ENCODE measurements at places on chromosomes 7 and 10.
A peak's percentile ranks its signal among the peaks of the same experiment; 100 is the strongest.

GRCh38 chr7:94557215-94557614 is 47.6 kb downstream of the CASD1 start:
- no peak for DNase-seq

DNA sequence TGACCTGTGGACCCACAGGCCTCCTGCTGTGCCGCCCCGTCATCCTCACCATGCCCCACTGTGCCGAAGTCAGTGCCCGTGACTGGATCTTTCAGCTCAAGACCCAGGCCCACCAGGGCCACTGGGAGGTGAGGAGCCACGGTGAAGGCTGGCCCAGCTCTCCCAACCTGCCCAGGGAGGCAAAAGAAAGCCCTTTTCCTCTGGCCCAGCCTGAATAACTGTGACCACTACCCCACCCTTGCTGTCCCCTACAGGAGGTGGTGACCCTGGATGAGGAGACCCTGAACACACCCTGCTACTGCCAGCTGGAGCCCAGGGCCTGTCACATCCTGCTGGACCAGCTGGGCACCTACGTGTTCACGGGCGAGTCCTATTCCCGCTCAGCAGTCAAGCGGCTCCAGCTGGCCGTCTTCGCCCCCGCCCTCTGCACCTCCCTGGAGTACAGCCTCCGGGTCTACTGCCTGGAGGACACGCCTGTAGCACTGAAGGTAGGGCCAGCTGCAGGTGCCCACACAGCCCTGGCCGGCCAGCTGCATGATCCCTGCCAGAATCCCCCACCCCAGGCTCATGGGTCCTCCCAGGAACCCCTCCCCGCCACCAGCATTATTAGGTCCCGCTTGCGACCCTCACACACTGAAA is 25.5 kb upstream of the SLC29A3 start:
- no peak for DNase-seq

GRCh38 chr7:31986878-31987518 is 83.2 kb downstream of the PDE1C start:
- DNase-seq, result no peak

DNA sequence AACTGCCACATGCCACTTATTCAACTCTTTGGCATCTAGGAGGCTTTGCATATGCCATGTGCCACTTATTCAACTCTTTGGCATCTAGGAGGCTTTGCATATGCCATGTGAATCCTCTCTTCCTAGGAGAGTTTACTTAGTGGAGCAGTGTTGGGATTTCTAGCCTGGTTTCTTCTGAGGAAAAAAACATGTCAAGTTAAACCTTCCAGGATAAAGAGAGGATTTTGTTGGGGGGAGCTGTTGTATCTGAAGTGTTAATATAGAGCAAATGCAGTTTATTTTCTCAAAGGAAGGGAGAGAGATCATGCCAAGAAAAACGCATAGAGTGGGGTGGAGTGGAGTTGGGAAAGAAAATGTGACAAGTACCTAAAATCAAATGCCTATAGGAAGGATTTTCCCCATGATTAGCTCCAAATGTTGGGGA is 91.5 kb downstream of the MCU start:
- no peak for DNase-seq

DNA sequence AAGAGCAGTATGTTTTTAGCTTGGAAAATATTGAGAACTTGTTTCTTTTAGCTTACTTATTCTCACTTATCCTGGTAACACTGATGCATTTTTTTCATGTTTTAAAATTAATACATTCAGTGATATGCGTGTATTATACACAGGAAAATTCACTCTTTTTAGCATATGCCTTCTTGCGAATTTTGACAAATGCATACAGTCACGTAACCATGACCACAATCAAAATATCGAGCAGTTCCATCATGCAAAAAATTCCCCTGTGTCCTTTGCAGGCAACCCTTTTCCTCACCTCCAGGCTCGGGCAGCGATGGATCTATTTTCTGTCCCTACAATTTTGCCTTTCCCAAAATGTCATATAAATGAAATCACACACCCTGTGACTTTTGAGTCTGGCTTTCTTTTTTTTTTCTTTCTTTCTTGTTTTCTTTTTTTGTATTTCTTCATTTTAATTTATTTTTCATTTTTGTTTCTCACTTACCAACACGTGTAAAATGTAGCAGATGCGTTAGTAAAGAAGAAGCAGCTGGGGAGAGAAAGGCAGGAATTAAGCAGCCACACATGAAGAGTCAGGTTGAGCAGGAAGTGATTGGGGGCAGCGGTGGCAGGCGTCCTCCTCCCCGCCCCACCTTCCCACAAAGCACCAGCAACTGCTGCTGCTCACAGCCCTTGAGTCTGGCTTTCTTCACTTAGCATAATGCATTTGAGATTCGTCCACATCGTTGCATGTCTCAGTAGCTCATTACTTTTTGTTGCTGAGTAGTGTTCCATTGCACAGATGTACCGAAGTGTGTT is 29.9 kb downstream of the ADRB1 start:
- DNase-seq, result peak; percentile 10

DNA sequence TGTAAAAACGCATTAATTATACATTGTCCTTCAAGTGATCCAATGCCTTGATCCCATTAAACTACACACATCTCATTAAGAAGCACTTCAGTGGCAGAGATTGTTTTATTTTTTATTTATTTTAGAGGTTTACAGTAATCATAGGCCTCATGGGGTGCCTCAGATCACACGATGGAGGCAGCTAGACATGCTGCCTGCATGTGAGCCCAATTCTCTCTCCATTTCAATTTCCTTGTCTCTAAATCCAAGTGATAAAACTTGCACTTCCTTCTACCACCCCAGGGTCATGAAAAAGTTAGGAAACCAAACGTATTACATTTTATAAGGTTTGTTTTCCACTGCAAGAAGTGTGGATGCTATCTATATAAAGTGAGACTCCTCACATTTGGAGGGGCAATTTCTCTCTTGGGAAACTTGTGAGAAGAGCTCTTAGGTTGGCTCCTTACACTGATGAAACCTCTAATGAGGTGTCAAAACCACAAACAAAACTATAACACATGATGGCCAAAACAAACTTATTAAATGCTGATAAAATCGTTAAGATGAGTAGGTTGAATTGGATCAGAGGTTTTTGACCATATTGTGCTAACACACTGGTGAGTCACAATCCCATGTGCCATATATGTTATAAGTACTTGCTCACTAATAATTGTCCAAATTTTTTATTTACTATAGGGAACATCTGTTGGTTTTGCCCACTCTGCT is 22.3 kb upstream of the XPNPEP1 start:
- no peak for DNase-seq

DNA sequence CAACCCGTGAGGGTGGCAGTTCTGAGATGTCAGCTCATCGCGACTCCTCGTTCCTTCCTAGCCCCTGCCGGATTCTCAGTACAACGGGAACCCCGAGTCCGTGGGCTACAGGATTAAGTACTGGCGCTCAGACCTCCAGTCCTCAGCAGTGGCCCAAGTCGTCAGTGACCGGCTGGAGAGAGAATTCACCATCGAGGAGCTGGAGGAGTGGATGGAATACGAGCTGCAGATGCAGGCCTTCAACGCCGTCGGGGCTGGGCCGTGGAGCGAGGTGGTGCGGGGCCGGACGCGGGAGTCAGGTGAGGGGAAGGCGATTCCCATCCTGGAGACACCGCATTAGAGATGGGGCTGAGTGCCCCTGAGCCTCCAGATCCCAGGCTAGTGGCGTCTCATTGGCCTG is 568.1 kb upstream of the FOXK1 start:
- DNase-seq, result no peak

DNA sequence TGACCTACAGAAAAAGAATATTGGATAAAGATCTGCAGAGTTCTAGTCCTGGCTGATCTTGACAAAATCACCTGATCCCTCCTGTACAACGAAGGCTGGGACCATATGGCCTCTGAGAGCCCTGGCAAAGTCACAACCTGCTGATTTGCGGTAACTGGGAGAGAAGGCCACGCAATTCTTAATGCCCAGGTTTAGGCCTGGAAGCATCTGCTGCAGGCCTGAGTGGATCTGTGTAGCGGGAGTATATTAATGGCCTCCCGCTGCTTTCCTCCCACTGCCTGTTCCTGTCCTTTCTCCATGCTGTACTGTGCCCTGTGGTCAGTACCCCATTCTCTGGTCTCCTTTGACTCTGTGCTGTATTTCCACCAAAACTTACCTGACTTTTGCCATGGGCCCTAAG is 24.2 kb downstream of the AKR1B1 start:
- no peak for DNase-seq

GRCh38 chr7:92717623-92717992 is 118.8 kb downstream of the CDK6 start:
- no peak for DNase-seq

- DNase-seq, result no peak
These were observed 154.2 kb downstream of the GRID1 start for GRCh38 chr10:86212391-86212700.

All from activated T-helper 2 cell treated with anti-CD3 and anti-CD28 coated beads, Interferon-gamma antibody, Interleukin-2, Interleukin-4, amounts not matched to agents 10 μg/mL and 5 μg/mL and 100 μg/mL, durations not matched to agents 14 hours and 24 hours and 36 hours (primary cell).